ENCODE measurements at places on chromosomes 6 and 20.

- DNase-seq: no peak
Measured at GRCh38 chr6:18465410-18466154, 78.4 kb downstream of the RNF144B start.

- DNase-seq: no peak
Measured at GRCh38 chr20:49529470-49529869, 38.5 kb downstream of the PTGIS start.

DNA sequence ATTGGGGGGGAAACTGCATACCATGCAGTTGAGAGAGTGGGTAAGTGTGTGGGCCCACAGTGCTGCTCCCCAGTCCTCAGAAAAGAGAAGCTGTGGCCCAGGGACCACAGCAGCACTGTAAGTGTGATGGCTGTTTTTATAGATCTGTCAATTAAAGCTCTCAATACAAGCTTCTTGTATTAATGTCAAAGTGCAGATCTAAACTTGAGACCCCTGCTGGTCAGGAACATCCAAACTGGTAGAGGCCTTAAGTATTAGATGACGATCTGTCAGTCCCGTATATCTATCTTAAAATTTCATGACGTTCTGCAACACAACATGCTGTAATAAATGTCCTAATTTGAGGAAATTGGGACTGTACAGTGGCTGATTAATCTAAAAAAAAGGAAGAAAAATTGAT lies 74.8 kb downstream of the TULP4 start:
- no peak for DNase-seq

DNA sequence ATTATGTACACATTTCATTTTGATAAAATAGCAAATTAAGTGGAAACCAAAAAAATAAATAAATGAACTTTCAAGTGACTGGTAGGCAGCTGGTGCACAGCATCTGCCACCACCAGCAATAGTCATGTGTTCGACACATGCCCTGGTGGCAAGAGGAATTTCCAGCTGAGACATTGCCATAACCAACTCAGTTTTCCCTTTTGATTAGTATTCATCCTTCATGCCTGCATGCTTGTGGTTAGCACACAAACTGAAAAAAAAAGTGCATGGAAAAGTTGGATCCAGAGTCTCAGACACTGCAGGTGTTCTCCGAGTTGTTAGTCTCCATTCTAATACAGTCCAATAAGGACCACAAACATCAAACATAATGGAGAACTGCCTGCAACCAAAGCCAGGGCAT lies 156.0 kb upstream of the SOX4 start:
- DNase-seq: no peak

DNA sequence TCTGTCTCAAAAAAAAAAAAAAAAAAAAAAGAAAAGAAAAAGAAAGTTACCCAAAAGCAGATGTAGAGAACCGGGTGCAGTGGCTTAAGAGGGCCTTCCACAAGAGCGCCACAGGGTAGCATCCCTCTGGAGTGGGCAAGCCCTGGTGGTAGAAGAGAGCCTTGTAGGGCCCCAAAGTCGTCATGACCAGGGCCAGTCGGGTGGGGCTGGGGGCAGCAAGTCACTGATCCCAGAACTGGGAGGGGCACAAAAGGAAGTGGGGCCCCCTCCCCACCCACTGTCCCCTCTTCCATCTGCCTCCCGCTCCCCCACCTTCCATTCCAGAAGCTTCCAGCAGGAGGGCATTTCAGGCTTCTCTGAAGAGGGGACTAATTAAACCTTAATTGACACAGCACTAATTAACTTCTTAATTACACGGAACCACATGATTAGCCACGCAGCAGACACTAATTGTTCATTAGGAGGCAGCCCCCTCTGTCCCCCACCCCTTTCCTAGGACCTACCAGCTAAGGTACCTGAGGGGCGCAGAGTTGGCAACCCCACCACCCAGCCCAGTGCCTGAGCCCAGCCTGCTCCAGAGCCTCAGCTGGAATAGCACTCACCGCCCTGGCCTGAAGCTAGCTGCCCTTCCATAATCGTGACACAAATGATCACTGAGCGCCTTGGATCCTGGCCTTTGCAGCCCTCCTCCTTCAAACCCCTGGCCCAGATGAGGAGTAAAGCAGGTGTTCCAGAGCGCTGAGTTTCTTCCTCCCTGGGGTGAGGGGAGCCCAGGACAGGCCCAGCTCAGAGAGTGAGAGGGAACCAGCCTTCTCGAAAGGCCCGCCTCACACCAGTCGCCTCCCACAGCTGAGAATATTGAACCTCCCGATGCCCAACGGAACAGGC lies 34.8 kb downstream of the MDFI start:
- DNase-seq: no peak

DNA sequence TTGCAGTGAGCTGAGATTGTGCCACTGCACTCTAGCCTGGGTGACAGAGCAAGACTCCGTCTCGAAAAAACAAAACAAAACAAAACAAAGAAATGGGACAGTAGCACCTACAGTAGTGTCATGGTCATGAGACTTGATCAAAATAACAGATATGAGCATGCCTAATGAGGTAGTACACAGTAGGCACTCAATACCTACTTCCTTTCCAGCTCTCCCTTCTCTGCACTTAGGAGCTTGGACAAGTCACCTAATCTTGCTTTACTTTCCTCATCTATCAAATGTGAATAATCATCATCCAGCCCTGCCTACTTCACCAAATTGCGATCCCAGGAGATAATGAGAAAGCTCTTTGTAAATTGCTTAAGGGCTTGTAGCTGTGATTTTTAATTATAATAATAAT lies 55.4 kb upstream of the EPB41L1 start:
- no peak for DNase-seq

GRCh38 chr6:17144016-17144415 lies 42.2 kb downstream of the STMND1 start:
- DNase-seq: no peak

All from NT2/D1 (cell line).